Left lobe of liver (tissue), 2 donors: ENCODE measurements at places on chromosomes 7 and 10. TPM values are rescaled to one million over a fixed set of nuclear protein-coding genes. Genes with fewer than 3 reads are reported as not detected.

DNA sequence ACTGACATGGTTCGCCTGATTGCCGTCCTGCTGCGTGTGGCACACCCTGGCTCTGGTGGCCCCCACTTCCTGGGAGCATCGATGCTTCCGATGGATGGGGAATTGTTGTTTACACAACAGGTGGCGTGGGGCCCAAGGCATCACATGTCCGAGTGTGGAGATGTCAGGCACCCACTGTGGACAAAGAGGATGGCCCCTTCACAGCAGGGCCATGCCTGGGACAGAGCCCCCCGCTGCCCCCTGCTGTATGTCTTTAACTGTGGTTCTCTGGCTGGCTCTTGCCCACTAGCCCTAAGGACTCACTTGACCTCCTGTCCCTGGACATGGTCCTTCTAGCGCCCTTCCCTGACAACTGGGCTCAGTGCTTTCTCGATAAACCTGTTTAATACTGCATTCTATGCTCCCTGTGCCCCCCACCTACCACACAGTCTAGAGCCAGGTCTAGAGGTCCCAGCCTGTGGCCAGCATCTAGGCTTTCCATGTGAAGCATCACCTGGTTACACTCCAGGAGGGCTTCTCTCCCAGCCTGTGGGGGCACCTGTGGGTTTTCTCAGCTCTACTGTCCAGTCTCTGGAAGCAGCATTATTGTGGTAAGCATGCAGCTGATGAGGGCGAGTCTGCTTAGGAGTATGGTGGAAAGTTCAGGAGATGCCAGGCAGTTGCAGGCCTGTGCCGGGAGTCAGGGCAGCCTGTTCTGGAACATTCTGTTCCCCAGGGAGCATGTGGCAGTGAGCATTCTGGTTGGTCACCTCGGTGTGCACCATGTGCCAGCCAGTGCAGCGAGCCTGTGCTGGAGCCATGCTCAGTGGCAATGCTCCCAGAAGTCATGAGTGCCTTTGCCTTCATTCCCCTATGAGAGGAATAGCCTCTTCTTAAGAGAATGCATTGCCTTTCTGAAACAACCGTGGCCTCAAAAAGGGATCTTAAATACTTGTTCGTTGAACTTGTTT, 10.4 kb downstream of the ADCY1 start:
- no peak for DNase-seq

Gene AOAH
- total RNA-seq, result 3.3 TPM

- no peak for DNase-seq
These were observed 63.7 kb upstream of the CREB5 start for GRCh38 chr7:28348636-28349035.

GRCh38 chr10:20839141-20839540, 58.0 kb downstream of the NEBL start:
- DNase-seq, result no peak

Gene SPACDR
- not detected for total RNA-seq

- DNase-seq, result no peak
These were observed 115.2 kb upstream of the MDFIC start for GRCh38 chr7:114806590-114807162.

Gene HOXA6
- total RNA-seq, result not detected

DNA sequence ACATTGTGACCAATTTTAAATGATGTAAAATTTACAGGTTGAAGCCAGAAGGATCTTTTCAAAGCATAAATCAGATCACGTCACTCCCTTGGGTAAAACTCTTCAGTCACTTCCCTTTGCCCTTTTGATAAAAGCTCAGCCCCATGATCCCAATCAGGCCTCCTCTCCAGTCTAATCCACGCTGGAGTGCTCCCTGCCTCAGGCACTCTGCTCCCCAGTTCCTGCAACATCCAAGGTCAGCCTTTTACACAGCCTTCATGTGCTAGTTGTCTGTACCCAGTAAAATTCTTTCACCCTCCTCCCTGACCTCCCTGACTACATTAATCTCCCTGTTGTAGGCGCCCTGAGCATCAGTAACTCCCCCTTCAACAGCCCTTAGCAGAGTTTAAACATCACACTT, 14.1 kb downstream of the ELMO1 start:
- DNase-seq, result no peak

- DNase-seq, result no peak
These were observed 343.7 kb upstream of the AOAH start for GRCh38 chr7:37068038-37068437.
